ENCODE measurements at places on chromosomes 7 and 10.
A peak's percentile ranks its signal among the peaks of the same experiment; 100 is the strongest.

DNA sequence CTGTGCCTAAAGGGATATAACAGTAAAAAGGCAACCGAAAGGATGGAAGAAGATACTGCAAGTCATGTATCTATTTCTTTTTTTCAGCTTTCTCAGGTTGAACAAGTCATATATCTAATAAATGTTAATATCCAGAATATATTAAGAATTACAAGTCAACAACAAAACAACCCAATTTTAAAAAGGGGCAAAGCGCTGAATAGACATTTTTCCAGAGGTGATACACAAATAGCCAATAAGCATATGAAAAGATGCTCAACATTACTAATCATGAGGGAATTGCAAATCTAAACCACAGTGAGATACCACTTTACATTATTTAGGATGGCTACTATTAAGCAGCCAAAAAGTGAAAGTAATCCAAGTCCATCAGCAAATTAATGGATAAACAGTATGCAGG lies 23.0 kb downstream of the DBF4 start:
- DNase-seq = no peak

- no peak for DNase-seq
These were observed 23.6 kb upstream of the PRSS37 start for GRCh38 chr7:141864765-141865447.

GRCh38 chr7:25216837-25217236 lies 11.4 kb downstream of the NPVF start:
- peak; percentile 21 for DNase-seq

DNA sequence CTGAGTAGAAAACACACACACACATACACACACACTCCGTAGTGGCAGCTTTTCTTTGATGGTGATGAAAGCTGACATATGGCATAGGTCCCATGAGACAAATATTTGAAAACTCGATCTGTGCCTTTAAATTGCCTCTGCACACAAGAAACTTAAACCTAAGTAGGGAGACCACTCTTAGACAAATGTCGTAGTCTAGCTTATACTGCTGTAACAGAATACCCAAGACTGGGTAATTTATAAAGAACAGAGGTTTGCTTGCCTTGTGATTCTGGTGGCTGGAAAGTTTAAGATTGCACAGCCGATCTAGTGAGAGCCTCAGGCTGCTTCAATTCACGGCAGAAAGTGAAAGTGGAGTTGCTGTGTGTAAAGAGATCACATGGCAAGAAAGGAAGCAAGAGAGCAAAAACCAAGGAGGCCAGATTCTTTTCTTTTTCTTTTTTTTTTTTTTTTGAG lies 489.4 kb upstream of the SORCS1 start:
- DNase-seq = peak; percentile 21

GRCh38 chr7:1025743-1026581 lies 18.4 kb upstream of the GPR146 start:
- no peak for DNase-seq

GRCh38 chr7:17746020-17746530 lies 194.2 kb downstream of the SNX13 start:
- DNase-seq = no peak

DNA sequence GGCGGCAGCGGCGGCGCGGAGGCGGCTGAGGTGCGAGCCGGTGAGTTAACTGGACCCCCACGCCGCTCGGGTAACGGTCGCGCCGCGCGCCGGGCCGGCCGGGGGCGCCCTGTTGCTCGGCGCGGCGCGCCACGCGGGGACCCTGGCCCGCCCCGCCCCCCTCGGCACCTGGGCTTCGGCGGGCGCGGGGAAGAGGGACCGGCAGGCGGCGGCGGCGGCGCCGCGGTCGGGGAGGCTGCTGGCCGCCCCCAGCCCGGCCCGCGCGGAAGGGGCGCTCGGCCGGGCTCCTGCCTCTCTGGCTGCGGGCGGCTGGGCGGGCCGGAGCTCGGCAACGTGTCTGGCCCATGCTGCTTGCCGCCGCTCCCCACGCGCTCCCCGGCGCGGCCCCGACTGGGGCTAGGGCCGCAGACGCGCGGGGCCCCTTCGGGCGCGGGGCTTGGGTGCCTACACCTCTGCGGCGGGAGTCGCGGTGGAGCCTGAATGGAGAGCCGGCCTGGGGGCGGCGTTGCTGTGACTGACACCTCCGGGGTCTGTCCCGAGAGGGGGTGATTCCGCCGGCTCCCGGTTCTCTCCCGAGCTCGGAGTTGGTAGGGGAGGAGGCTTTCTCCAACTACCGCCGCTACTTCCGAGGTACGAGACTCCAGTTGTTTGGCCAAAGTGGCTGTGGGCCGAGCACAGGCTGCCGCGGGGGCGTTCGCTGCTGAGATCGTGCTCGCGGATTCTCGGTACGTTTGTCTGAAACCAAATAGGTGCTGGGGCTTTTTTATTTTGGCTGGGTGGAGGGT lies 494 bp downstream of the PALS2 start:
- peak; percentile 27 for DNase-seq

DNA sequence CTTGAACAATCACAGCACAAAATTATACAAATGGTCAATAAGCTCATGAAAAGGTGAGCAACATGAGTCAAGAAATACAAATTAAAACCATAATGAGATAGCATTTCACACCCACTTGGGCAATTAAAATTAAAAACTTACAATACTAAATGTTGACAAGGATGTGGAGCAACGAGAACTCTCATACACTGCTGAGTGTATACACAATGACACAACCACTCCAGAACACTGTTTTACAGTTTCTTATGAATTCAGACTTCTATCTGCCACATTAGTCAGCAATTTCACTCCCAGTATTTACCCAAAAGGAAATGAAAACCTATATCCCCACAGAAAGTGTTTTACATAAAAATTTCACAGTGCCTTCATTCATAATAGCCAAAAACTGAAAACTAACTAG lies 31.1 kb downstream of the GDI2 start:
- no peak for DNase-seq

DNA sequence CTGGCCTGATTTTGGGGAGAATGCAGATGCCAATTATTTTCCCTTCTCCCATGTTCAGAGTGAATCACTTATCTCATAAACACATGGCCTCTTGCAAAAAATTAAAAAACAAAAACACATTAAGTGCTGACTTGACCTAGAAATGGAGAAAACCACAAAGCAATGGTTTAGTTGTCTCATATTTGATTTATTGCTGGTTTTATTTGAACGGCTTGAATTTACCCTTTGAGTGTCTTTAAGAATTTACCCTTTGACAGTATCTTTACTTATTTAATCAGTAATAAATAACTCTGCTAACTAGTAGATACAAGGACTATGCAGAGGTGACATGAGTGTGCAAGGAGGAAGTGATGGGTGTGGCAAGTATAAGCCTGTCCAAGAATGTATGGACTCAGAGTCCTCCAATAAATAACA lies 68.1 kb upstream of the GSDME start:
- no peak for DNase-seq

DNA sequence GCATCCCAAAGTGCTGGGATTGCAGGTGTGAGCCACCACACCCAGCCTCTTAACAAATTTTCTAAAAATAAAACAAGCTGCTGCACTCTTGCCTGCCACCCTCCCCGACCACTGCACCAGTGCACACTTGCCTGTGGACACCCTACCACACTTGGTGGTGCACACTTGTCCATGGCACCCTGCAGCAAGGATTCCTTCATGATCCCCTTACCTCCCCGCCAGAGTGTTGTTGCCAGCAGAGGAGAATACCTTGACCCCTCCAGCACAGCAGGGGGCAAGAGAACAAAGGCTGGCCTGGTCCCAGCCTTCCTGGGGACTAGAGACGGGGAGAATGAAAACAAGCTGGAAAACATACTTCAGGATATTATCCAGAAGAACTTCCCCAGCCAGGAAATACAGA lies 65.9 kb upstream of the KCND2 start:
- DNase-seq = no peak

- peak; percentile 11 for DNase-seq
These were observed 79.7 kb upstream of the MACROH2A2 start for GRCh38 chr10:69972981-69973397.

- no peak for DNase-seq
These were observed 3.5 kb upstream of the ZNF282 start for GRCh38 chr7:149191851-149192250.

GRCh38 chr10:131816157-131816775 lies 84.5 kb upstream of the PPP2R2D start:
- no peak for DNase-seq

GRCh38 chr10:107476408-107476807 lies 311.9 kb upstream of the SORCS1 start:
- DNase-seq = no peak

- no peak for DNase-seq
These were observed 103.0 kb downstream of the MYOF start for GRCh38 chr10:93378997-93379730.

GRCh38 chr10:3749600-3749999 lies 35.4 kb downstream of the KLF6 start:
- peak; percentile 48 for DNase-seq

GRCh38 chr7:142279601-142280000 lies 21.7 kb upstream of the PRSS58 start:
- no peak for DNase-seq

DNA sequence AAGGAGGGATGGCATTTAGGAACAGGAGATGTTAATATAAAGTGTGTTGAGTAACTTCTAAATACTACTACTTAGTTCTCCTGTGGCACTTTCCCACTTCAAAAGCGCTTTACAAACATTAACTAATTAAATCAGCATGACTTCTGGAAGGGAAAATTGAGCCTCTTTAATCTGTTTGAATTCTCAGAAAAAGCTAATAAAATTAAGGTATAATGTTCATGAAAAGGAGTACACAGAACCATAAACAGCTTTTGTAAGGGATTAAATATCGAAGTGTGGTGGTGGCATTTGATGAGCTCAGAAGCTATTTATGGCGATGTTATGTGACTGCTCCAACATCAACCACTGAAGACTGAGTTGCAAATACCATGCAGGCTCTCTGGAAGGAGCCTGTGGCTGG lies 10.2 kb upstream of the VAX1 start:
- DNase-seq = no peak

DNA sequence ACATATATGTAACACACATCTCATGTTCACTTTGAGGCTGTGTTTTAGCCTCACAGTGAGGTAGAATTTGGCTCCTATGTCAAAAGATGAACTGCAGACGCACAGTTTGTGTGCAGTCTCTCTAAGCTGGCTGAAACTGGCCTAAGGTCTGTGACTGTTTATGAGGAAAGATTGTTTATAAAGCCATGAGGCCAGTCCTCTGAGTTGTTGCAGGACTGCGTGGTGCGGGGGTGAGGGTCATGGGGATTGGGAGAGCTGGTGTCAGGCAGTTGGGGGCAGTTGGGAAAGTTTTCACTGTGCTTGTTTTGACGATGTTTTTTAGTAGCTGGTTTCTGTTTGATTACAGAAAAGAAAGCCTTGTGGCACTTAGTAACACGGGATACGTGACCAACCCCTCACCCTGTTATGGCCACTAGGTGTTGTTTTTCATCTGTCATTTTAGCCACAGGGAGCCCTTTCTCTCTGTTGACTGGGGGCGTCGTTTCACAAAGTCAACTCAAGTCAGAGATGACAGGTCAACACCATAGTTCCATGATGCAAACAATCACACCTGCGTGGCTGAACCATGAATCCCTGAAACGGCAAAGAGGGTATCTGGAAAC lies 310.9 kb downstream of the CCDC3 start:
- DNase-seq = no peak

DNA sequence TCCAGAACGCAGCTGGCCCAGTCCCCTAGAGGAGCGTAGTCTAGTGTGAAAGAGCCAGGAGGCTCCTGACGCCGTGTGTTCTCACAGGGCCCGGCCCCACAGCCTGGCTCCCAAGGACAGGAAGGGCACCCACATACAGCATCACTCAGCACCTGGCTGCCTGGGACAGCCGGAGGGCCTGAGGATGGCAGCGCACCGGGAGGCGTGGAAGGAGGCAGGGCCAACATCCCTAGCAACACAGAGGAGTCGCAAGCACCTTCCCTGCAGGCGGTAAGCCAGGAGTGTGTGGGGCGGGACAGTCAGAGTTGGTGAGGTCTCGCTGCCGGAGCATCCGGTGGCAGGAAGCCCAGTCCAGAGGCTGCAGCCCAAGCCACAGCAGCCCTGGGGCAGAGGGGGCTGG lies 125.8 kb downstream of the MAD1L1 start:
- DNase-seq = no peak

GRCh38 chr10:54133203-54133602 lies 667.8 kb downstream of the PCDH15 start:
- DNase-seq = no peak

DNA sequence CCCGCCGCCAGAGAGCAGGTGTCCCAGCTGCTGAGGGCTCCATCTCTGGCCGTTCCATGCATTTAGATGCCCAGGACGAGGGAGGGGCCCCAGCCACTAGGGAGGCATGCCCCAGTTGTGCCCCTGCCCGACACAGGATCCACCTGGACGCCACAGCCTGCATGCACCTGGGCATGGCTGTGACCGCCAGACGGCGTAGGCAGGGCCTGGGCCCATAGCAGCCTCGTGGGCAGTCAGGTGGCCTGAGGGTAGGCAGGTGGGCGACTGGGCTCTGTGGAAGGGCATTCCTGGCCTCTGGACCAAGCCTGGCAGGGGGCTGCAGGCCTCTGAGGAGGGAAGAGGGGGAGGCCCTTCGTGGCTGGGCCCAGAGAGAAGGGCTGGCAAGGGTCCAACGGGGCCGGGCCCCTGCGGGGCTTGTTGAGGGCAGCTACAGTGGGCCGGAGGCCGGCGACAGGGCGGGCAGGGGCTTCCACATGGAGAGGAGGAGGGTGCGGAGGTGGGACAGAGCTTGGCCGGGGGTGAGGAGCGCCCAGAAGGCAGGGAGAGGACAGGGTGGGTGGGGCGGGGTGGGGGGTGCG lies 76.0 kb upstream of the NKX6-2 start:
- DNase-seq = no peak

- no peak for DNase-seq
These were observed 214.5 kb downstream of the MBL2 start for GRCh38 chr10:52558090-52558489.

GRCh38 chr10:11830836-11831519 lies 7.8 kb downstream of the PROSER2 start:
- DNase-seq = no peak

DNA sequence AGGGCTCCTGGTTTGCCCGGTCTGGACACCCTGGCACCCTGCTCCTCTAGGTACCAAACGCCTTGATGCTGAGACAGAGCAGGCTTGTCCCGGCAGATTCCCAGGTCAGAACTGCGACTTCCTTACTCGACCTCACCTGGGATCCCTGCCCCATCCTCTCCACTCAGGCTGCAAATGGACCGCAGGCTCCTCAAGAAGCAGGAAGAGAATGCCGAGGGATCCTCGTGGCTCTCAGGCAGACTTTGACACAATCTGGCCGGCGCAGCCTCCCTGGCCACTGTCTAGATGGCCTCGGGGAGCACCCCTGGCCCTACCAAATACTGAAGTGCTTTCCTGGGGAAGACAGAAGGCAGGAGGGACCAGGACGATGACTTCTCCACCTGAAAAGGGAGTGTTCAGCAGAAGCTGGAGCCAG lies 421 bp upstream of the NODAL start:
- DNase-seq = no peak

DNA sequence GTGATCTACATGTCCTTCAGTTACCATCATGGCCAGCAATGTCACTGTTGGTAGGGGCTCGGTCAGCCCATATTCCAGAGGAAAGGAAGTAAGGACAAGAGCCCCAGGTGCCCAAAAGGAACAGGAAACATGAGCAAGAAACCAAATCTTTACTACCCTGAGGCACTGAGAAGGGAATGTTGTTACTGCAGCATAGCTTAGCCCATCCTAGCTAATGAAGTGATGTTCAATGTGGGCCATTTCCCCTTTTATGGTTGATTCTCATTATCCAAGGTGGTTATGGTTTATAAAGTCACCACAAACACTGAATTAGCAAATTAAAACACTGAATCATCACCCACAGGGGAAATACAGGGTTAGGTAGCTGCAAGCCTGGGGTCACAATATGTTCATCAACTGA lies 88.4 kb upstream of the C10orf90 start:
- DNase-seq = no peak

Data from stromal cell of bone marrow (primary cell).